ENCODE measurements at places on chromosomes 6 and 20. TPM values are rescaled to one million over a fixed set of nuclear protein-coding genes. Genes with fewer than 3 reads are reported as not detected.
A peak's percentile ranks its signal among the peaks of the same experiment; 100 is the strongest.

FGD2 gene
- polyA plus RNA-seq = 395 TPM

COL12A1 gene
- not detected for polyA plus RNA-seq

CST7 gene
- 3.2 TPM for polyA plus RNA-seq

- no peak for DNase-seq
These were observed 8.9 kb downstream of the ARHGAP40 start for GRCh38 chr20:38610521-38610920.

DNA sequence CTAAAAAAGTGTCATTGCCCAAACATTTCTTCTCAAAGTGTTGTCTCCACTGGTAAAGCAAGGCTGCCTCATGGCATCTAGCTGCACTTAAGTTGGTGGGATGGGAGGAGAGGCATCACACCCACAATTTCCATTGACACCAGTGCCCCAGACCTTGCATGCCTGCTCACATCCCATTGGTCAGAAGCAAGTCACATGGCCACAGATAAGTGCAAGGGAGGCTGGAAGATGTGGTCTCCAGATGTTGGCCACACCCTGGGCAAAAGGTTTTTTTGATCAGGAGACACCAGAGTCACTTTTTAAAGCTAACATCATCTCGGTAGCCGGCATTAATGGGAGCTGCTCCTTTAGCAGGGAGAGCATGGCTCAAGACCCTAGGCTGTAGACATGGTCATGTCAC lies 157.1 kb upstream of the CST7 start:
- DNase-seq = no peak

DNA sequence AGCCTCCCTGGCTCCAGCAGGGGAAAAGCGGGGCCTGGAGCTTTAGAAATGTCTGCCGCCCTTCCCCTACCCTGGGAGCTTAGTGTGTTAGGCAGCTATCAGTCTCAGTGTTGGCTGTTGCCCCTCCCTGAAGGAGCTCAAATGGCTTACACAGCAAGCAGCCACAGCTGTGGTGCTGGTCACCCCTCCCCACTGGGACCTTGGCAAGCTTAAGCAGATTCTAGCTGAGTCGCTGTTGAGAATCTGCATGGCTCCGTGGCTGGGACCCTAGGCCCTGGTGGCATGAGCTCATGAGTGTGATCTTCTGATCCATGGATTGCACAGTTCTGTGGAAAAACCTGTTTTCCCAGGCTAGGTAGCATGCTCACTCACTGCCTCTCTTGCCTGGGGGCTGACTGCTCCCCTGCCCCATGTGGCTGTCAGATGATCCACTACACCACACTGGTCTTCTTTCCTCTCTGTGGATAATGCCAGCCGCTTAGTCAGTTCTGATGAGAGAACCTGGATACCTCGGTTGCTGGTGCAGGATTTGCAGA lies 714.0 kb downstream of the MAFB start:
- no peak for DNase-seq

- no peak for DNase-seq
These were observed 42.0 kb upstream of the PXDC1 start for GRCh38 chr6:3793545-3793944.

- DNase-seq = peak; percentile 1
These were observed 61.9 kb downstream of the ECT2L start for GRCh38 chr6:138857775-138858174.

CCM2L gene
- polyA plus RNA-seq = not detected

- no peak for DNase-seq
These were observed 97.4 kb downstream of the ME1 start for GRCh38 chr6:83333500-83333899.

DNA sequence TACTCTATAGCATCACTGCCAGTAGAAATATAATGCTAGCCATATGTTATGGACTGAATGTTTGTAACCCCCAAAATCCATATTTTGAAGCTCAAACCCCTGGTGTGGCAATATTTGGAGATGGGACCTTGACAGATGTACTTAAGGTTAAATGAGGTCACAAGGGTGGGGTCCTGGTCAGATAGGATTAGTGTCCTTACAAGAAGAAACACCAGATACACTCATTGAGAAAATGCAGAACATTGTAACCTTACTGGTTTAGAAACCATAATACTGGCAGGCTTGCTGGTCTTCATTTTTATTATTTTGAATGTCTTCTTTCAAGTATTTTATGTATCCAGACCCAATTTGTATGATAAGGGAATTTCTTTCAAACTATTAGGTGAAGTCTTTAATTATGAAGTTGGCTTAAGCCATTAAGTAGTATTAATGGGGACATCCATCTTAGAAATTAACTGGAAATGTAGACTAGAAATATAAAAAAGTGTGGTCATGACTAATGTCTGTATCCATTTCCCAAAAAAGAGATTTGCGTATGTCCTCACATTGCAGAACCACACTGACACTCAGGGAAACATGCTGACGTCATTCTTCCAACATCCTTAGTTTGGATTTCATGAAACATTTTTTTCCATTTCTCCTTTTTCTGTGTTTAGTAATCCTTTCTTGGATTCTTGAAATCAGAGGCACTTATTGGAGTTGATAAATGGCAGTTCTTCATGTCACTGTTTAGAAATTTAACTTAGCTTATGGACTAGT lies 32.4 kb downstream of the SLC16A10 start:
- DNase-seq = peak; percentile 87

KIF25 gene
- not detected for polyA plus RNA-seq

FNDC1 gene
- polyA plus RNA-seq = not detected

OXT gene
- polyA plus RNA-seq = not detected

GRCh38 chr6:7684843-7685242 lies 41.1 kb upstream of the BMP6 start:
- no peak for DNase-seq

DNA sequence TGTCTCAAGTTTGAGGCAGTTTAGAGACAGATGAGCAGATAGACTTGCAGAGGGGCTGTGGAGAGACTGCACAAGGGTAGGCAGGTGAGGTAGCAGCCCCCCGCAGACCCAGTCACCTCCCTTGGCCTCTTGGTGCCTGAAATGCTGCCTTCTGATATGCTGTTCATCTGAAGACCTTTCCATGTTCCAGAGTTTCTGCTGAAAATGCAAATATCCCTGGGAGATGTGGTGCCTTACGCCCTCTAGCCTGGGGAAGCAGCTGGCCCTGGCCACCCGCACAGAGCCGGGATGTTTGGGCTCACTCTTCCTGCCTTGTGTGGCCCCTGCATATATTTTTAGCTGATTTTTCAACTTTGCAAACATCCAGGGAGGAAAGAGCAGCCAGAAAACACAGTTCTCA lies 51.4 kb downstream of the TMEM242 start:
- DNase-seq = no peak

PRKN gene
- polyA plus RNA-seq = 0.21 TPM

- no peak for DNase-seq
These were observed 308.5 kb downstream of the BMP7 start for GRCh38 chr20:56957737-56958553.

DNA sequence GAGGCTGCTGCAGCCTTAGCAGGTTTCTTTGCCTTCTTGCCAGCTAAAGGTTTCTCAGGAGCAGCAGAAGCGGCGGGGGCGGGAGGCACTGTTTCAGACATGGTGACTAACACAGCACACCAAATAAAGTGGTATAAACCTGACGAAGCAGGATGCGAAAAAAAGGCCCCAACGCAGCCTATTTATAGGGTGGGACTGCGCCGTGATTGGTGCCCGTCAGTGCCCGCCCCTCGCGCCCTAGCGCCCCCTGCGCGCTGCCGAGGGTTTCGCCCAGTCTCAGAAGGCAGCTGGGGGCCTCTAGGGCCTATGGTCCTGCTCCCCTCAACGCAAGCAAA lies 55.0 kb downstream of the TRIM38 start:
- DNase-seq = peak; percentile 68

SLC22A2 gene
- not detected for polyA plus RNA-seq

EBF4 gene
- polyA plus RNA-seq = 0.12 TPM

MYCT1 gene
- not detected for polyA plus RNA-seq

COL20A1 gene
- not detected for polyA plus RNA-seq

TINAG gene
- polyA plus RNA-seq = not detected

DNA sequence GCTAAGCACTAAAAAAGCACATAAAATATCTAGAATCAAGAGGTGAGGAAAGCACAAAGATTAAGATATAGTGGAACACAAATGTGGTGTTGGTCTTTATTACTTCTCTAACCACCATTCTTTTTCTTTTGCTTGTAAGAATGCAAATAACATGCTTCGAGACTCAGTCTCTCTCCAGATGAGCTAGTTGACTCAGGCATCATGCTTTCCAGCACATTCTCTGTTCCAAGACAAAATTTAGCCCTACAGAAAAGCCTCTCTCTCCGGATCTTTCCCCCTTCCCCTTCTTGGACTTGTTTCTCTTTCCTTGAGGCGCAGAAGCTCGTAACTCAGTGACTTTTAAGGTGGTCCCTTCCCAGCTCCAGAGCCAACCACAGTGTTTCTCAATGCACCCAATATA lies 91.0 kb downstream of the FNDC1 start:
- no peak for DNase-seq

- no peak for DNase-seq
These were observed 258.7 kb upstream of the ID4 start for GRCh38 chr6:19578481-19578880.

DNA sequence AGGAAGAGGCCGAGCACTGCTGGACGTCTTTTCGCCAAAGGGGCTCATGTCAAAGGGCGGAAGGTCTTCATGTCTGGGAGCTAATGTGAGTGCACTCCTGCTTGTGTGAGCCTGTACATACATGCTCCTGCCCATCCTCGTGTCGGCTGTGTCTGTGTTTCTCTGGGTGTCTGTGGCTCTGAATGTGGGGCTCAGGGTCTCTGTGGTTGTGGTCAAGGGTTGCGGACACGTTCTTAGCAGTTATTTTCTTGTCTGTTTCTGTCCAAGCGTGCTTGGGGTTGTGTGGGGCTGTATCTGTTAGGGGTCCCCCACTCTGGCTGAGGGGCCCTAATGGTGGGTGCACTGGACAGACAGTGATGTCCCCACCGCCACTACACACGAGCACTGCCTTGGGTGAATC lies 2.9 kb downstream of the AVP start:
- no peak for DNase-seq

DNA sequence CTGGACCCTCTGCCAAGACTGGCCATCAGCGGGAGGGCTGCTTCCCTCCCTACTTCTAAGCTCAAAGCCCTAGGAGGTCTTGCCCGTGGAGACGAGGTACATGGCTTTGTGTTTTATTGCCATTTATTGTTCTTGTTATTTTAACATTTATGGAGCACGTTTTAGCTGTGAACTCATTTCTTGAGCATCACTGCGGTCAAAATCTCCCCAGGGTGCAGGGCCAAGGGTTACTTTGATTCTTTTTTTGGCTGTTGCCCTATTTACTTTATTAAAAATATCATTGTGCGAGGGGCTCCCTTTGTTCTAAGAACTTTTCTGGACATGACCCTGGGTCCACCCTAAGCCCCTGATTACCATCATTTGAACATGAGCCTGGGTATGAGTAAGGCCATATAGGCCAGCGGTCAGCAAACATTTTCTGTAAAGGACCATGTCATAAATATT lies 51.6 kb downstream of the EYA2 start:
- DNase-seq = no peak

DNA sequence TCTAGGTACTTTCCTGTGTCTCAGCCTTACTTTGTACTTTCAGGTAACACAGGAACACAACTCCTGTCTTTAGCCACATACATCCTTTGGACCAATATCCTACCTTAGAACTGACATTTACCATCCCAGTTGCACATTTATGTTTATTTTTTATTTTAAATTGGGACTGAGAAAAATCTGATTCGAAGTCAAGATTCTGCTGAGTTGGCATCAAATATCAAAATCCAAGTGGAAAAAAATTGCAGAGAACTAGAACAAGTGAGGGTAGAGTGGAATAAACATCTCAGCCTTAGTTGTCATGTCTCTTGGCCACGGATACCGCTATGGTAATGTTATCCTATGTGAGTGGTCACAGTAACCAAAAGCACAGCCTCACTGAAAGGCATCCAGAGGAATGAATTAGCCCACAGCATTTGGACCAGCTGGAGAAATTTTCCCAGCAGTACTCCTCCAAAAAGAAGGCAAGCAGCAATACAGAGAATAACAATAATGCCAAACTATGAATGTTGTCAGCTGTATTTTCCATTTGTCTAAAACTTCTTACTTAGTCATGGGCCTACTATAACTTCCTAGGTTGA lies 17.6 kb upstream of the EYA4 start:
- DNase-seq = no peak

GTSF1L gene
- polyA plus RNA-seq = not detected

DNA sequence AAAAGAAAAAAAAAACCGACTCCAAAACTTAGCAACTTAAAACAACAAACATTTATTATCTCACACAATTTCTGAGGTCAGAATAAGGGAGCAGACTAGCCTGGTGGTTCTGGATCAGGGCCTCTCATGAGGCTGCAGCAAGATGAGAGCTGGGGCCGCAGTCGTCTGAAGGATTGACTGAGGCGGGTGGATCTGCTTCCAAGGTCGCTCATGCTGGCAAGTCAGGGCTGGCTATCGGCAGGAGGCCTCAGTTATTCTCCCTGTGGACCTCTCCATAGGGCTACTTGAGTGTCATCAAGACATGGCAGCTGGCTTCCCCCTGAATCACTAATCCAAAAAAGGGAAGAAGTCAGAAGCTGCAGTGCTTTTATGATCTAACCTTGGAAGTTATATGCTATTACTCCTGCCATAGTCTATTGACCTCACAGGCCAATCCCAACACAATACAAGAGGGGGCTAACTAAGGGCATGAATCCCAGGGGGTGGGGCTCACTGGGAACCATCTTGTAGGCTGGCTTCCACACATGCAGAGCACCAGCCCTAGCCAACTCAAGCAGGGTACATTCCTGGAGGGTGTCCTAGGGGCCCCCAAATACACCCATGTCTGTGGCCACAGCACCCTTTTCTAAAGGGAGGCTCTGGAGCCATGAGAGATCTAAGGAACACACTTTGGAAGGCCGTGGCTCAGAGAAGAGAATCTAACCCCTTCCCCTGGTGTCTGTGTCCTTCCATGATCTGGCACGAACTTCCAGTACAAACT lies 11.3 kb downstream of the EBF4 start:
- no peak for DNase-seq
